HEK293T (cell line): ENCODE measurements at places on chromosomes 4 and X.

- DNase-seq: no peak
Observed at GRCh38 chr4:40524366-40525041, 105.2 kb downstream of the RBM47 start.

DNA sequence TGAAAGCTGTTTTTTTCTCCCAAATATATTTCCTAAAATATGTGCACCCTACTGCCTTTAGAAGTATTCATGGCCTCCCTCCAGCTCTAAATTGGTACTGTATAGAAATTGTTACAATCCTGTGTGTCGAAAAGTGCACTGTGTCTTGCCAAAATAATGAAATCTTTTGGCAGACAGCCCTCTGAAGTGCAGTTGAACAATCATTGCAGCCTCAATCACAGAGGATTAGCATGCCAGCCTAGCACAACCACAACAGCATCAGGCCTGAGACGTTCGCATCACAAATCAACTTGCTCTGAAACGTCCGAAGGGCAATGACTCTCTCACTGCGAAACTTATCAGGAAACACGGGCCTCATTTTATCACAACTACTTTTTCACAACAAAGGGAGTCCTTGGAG is 99.0 kb downstream of the ANOS1 start:
- DNase-seq: no peak

DNA sequence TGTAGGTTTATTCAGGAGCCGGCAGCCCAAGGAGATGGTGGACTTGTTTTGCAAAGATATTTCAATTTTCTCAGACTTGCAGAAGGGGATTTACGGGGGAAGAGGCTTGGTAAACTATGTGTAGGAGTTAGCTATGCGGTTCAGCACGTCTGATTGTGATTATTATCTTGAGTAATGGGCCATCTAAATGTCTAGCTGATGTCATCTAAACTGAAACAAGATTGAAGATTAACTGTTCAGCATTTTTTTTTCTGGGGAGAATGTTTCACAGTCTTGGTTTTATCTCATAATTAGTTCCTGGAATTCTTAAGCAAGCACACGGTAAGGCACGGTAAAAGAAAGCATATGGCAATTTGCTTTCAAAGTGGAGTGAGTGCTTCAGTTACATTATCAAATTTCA is 207.3 kb upstream of the CXorf51B start:
- DNase-seq: no peak

GRCh38 chr4:124079174-124079780 is 633.3 kb downstream of the ANKRD50 start:
- no peak for DNase-seq

DNA sequence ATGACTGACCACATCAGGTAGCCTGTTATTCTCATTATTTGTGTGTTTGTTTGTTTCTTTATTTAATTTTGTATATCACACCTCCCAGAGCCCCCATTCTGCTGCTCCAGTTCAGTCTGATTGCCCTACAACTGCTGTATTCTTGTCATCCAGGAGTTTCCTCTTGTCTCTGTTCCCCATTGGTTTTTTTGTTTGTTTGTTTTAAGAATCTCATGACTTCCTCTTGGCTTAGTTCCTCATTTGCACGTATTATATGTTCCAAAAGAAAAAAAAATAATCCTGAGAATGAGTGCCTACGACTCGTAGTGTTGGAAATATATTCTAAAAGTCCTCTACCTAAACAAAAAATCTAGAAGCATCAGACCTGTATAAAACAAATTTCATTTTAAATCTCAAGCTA is 142.3 kb upstream of the SLIT2 start:
- DNase-seq: no peak

DNA sequence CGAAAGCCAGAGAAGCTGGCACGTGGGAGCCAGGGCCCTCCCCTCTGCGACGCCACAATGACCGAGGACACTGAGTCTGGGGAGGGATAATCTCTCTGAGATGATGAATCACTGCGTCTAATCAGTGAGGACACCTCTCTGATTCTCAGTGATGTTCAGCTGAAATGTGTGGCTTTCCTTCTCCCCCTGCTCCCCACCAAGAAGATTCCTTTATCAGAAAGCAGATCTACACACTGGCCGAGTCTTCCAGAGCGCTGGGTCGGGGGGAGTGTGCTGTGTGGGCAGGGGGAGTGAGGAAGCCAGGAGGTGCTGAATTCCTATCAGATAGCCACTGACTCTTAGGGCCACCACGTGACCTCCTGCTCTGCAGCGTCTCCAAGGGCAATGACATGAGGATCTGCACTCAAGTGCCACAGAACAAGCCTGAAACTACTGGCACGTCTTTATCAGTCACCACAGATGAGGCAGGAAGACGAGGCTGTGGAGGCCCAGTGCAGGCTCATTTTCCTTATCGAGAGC is 89.2 kb downstream of the GATB start:
- DNase-seq: no peak

- DNase-seq: no peak
Observed at GRCh38 chrX:19863212-19863856, 24.1 kb downstream of the SH3KBP1 start.

- DNase-seq: no peak
Observed at GRCh38 chr4:149791851-149792250, 23.8 kb downstream of the IQCM start.

GRCh38 chrX:56963377-56963776 is 32.0 kb downstream of the SPIN3 start:
- DNase-seq: no peak

GRCh38 chr4:176789955-176790354 is 2.8 kb downstream of the VEGFC start:
- DNase-seq: peak; percentile 53

GRCh38 chr4:26871611-26872010 is 11.0 kb downstream of the STIM2 start:
- no peak for DNase-seq

- DNase-seq: no peak
Observed at GRCh38 chr4:150942539-150942938, 72.5 kb downstream of the LRBA start.

- DNase-seq: no peak
Observed at GRCh38 chr4:988726-989721, 2.2 kb downstream of the IDUA start.

GRCh38 chrX:64204701-64205440 is 637 bp downstream of the AMER1 start:
- DNase-seq: peak; percentile 35
